K562 (cell line): ENCODE measurements at places on chromosomes 2 and 18. TPM values are rescaled to one million over a fixed set of nuclear protein-coding genes. Genes with fewer than 3 reads are reported as not detected.

C18orf63 gene
- not detected in 2 replicates for total RNA-seq

CYP27A1 gene
- total RNA-seq: 0.20 and 0.34 TPM in 2 replicates

KANSL3 gene
- 43.7 and 46.2 TPM in 2 replicates for total RNA-seq

MBOAT2 gene
- total RNA-seq: 42.8 and 44.6 TPM in 2 replicates

TPO gene
- not detected in 2 replicates for total RNA-seq

SCYGR8 gene
- not detected in 2 replicates for total RNA-seq

DHRS9 gene
- total RNA-seq: 0.27 and 0.49 TPM in 2 replicates

DPP10 gene
- not detected in 2 replicates for total RNA-seq

GPR39 gene
- total RNA-seq: 0.04 TPM in 1 of 2 replicates, not detected in the other

PUS10 gene
- total RNA-seq: 6.6 TPM in 2 replicates

SCYGR4 gene
- not detected in 2 replicates for total RNA-seq

CCDC148 gene
- 0.58 and 0.64 TPM in 2 replicates for total RNA-seq

OTX1 gene
- total RNA-seq: 6.4 and 7.1 TPM in 2 replicates

FAP gene
- not detected in 2 replicates for total RNA-seq

GAL3ST2 gene
- 0.31 and 0.42 TPM in 2 replicates for total RNA-seq

CRYGC gene
- total RNA-seq: not detected in 2 replicates

ADAM23 gene
- 0.02 and 0.16 TPM in 2 replicates for total RNA-seq

ANKRD12 gene
- 24.2 and 25.4 TPM in 2 replicates for total RNA-seq

ELOA2 gene
- total RNA-seq: not detected in 2 replicates

ZBTB7C gene
- total RNA-seq: not detected in 2 replicates

SERPINB10 gene
- total RNA-seq: not detected in 2 replicates

VWA3B gene
- total RNA-seq: not detected in 2 replicates

SKOR2 gene
- not detected in 2 replicates for total RNA-seq

KCNG3 gene
- not detected in 2 replicates for total RNA-seq

LRRTM1 gene
- not detected in 2 replicates for total RNA-seq

STARD6 gene
- not detected in 2 replicates for total RNA-seq

ANKRD53 gene
- 0.18 TPM in 1 of 2 replicates, not detected in the other for total RNA-seq

CRYBA2 gene
- total RNA-seq: 0.51 and 0.81 TPM in 2 replicates

NT5C1B gene
- not detected in 2 replicates for total RNA-seq

C1D gene
- total RNA-seq: 21.3 and 33.2 TPM in 2 replicates
